Skin of body (tissue), 3 donors: ENCODE measurements at places on chromosomes 1 and 21.
A peak's percentile ranks its signal among the peaks of the same experiment; 100 is the strongest.

DNA sequence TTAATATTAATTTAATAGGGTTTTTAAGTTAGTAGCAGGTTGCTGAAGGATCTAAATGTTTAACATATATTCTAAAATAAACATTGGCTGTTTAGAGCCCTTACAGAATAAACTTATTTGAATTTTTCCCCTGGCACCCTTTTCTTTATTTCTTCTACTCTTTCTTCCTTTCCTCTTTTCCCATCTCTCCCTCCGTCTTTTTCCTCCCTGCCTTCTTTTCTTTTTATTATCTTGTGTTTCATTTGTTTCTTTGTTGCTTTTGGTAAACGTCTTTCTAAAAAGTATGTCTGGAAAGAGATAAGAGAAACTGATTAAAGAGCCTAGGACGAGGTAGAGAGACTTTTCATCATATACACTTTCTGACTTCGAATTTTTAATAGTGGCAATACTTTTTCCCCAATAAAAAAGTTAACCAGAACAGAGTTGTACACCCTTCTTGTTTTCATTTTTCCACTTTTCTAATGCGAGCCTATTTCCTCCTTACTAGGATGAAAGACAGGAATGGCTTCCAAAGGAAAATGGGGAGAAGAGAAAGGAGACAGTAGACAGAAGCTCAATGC lies 39.5 kb upstream of the ATF3 start:
- no peak for DNase-seq

DNA sequence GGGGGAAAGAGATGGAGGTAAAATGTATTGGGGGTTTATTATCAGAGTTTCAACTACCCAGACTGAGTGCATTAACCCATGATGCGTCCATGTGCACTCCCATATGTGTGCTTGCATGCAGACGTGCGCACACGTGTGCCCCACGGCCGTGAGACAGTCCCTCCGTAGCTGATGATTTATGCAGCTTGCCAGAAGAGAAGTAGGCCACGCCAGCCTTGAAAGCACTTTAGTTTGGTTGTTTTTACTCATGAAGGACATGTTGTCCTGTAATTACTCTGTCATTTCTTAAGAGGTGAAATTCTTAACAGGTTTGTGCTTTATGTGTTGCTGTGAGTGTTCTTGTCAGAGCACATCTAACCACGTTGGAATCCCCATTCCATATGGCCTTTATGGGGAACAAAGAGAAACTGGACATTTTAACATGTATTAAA lies 467.8 kb downstream of the LMO4 start:
- DNase-seq = no peak

- DNase-seq = peak; percentile 52
Observed at GRCh38 chr1:212070720-212071302, 35.3 kb downstream of the DTL start.

- no peak for DNase-seq
Observed at GRCh38 chr1:202654079-202654478, 56.2 kb downstream of the SYT2 start.

DNA sequence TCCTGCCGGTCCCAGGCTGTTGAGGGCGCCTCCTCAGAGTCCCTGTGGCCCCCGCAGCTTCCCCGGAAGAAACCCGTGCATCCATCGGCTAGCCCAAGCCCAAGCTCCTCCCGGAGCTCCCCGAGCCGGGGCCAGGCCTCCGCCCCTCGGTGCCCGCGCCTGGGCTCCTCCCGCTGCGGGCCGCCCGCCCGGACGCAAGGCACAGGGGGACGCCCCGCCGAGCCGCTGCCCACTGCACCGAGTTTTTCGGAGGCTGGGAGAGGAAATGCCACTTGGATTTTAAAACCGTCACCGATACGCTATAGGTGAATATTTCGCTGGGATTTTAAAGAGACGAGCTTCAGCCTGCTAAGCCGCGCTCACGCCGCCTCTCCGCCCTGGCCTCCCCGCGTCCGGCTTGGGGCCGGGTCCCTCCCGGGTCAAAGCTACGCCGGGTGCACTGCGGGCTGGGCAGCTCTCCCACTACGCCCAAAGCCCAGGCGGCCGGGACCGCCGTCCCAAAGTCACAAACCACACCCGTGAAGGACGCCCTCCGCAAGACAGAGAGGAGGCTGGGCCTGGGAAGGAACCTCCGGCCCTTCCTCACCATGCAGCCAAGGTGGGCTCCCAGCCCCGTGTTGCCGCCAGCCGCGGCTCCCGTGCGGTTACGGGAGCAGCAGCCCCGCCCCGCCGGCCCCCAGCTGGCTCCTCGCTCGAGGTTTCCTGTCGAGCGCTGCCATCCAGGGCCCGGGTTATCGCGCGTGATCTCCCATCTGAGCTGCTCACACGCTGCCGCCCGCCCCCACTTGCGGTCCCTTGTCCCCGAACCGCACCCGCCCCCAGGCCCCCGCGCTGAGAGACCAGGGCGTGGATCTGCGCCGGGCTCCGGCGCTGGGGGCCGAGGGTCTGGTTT lies 63.2 kb downstream of the CD247 start:
- DNase-seq = no peak

DNA sequence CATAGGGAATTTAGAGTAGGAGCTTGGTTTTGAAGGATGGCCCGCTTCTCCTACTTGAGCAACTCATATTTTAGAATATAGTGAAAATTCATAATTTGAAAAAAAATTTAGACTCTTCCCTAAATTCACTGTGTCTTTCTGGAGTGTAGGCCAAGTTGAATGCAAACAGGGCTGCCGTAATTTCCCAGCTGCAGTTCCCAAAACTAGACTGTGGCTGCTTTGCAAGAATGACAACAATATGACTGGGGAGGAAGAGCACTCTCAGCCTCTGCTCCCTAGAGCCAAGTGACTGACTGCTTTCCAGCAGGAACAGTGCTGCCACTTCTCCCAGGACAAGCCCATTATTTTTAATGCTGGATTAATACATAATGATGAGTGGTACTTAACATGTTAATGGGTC lies 209.0 kb downstream of the RHOU start:
- DNase-seq = no peak

DNA sequence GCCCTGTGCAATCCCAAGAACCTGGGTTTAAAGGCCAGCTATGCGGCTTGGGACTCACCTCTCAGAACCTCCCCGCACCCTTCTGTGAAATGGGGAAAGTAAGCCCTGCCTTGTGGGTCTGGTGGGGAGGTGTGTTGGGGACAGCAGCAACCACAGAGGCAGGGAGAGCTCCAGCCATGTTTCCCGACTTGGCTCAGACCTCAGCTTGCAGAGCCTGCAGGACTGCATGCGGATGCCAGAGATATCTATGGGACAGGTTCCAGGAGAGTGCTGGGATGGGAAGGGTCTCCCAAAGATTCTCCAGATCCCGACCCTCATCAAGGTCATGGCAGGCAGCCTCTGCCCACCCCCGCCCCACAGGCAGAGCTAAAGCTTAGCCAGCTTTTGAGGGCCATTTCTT lies 20.2 kb downstream of the PADI1 start:
- DNase-seq = no peak

- DNase-seq = peak; percentile 29
Observed at GRCh38 chr1:30840904-30841598, 67.5 kb downstream of the SDC3 start.

GRCh38 chr1:88780485-88780884 lies 96.4 kb downstream of the PKN2 start:
- no peak for DNase-seq

DNA sequence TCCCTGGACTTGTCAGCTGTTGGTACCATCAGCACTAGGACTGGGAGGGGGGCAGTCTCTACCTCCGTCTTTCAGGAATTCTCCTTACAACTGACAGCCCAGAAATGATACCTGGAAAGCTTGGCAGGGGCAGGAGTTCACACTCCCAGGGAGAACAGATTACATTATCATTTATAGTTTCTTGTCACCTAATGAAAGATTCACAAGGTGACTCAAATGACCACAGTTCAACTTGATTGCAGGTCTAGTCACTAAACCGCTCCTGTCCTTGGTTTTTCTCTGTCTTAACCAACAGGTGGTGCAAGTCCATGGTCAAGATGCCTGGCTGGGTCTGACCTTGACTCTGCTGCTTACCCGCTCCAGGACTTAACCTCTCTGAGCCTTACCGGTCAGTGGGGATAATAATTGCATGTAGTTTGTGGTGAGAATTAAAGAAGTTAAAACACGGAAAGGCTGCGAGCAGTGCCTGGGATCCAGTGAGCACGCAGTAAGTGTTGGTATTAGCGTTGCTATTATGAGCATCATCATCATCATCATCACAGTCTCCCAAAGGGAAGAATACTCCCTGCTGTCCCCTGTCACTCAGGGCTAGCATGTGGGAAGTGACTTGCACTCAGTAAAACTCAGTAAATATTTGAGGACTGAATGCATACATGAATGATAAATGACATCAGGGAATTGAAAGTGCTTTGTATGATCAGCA lies 125.3 kb upstream of the CD34 start:
- no peak for DNase-seq

GRCh38 chr1:231039161-231040018 lies 664 bp downstream of the FAM89A start:
- DNase-seq = peak; percentile 15

GRCh38 chr1:111887385-111887784 lies 102.1 kb downstream of the KCND3 start:
- no peak for DNase-seq

- DNase-seq = no peak
Observed at GRCh38 chr1:13790290-13791030, 90.5 kb downstream of the PRDM2 start.

DNA sequence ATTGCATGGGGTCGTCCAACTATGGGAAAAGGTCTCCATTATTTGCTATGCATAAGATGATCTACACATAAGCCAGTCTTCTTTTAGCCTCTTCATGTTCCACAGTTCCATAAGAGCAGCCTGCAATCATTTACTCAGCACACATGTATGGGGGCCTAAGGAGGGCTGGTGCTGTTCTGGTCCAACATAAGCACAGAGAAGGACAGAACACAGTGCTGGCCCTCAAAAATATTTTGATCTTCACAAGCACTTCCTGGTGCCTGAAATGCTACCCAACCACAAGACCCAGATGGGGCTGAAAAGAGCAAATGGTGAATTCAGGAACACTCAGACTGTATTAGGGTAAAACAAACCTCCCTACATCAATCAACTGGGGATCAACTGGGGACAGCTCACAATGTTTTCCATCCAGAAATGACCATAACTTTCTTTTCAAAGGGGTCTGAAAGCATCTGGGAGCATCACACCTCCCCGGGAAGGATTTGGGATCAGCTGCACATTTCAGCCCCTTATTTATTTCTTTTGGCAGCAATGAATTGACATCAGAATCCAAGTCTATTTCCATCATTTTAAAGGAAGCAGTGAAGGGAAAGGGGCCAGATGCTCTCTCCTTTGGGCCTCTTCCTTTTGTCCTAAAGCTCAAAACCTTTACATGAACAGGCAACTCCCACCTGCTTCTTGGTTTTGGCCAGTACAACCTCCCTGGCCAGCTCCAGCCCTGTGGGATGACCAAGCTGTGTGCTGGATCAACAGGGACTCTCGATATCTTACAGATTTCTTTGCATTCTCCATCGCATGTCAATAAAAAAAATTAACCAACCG lies 45.7 kb downstream of the KCNN3 start:
- DNase-seq = no peak

DNA sequence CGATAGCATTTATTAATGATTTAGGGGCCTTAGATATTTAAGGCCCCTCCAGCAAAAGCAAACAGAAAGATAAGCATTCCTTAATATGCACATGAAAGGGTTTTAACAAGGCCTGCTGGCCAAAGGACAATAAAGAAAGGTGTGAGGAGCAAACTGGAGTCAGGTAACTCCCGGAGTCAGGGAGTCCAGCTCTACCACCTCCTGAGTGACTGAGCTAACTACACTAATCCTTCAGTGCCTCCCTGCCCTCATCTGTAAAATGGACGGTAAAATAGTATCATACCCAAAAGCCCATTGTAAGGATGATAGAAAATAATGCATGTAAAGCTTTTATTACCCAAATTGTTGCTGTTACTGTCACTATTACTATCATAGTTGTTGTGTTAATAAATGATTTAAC lies 161.7 kb downstream of the SIPA1L2 start:
- DNase-seq = no peak

DNA sequence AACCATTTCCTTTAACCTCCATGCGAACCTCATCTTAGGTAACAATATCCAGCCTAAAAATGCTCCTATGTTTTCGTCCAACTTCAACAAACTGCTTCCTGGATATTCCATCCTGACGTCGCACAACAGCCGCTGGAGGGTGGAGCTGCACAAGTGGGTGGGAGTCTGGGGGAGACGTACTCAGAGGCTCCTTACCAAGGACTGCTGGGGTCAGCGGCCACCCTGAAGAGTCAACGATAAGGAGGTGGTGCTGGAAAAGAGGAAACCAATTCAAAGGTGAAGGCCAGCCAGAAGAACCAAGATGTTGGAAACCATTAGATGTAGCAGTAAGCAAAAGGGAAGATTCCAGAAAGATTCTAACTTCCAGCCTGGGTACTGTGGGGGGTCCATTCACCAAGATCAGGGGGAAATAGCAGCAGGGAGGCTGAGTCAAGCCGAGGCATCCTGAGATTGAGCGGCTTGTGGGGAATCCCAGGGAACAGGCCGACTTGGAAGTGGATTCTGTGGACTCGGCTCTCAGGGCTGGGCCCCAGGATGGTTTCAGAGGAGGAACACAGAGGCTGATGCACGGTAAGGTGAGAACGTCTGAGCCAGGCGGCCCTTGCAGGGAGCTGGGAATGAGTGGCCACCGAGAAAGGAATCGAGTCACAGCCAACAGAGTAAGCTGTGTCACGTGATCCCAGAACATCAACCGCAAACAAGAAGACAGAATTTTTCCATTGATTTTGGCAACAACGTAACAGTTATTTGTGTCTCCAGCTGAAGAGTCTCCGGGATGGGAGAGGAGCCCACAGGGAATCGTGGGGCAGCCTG lies 375.7 kb downstream of the NPHP4 start:
- DNase-seq = no peak

DNA sequence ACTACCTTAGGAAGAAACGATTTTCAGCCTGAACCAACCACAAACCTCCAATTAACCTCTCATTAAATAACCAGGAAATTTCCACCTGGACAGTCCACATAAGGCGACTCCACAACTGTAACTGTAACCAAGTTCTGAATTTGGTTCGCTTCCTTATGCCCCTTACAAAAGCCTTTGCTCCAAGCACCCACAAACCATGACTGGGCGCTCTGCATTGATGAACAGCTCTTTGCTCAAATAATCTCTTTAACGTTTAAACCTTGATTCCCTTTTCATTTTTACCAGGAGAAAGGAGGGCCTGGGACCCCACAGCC lies 38.2 kb upstream of the ZNF124 start:
- DNase-seq = no peak

- DNase-seq = no peak
Observed at GRCh38 chr1:228037401-228038386, 30.9 kb downstream of the WNT3A start.

GRCh38 chr1:54815086-54815876 lies 14.2 kb upstream of the TTC22 start:
- no peak for DNase-seq

- DNase-seq = no peak
Observed at GRCh38 chr1:158002022-158002630, 8.7 kb downstream of the KIRREL1 start.

DNA sequence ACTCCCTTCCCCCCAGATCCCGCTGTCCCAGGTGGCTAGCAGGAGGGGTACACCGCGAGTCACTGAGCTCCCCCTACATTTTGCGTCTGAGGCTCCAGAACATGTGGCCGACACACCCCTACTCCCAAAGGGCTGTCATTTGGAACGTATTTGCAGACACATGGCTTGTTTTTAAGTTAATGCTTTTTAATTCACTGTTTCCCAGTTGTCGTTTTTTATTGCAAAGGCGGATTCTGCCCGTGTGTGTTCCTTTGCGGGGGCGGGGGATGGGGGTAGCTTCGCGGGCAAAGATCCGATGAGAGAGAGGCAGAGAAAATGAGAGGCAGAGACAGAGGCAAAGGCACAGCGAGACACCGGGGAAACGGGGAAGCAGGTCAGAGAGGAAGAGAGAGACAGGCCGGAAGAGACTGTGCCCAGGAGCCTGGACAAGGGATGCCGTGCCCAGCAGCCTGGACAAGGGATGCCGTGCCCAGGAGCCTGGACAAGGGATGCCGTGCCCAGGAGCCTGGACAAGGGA lies 270.2 kb downstream of the FOXD2 start:
- DNase-seq = peak; percentile 80
